ENCODE measurements at places on chromosomes 7 and 10.

- DNase-seq: no peak
Observed at GRCh38 chr10:17062009-17062408, 67.6 kb downstream of the CUBN start.

DNA sequence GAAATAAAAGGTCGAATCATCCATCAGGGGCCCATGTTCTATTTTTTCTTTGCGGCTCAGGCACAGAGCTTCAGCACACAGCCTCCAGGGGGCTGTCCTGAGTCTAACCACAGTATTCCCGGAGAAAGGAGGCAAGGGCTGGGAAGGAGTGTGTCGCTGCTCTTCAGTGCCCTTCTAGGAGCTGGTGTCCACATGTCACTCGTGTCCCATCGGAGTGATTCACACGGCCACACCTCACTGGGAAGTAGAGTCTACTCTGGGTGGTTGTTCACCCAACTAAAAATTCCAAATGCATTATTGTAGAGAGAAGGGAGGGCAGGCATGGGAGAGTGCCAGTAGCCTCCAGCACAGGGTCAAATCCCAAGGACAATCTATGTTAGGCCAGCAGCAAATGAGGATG is 114.8 kb upstream of the LANCL2 start:
- no peak for DNase-seq

DNA sequence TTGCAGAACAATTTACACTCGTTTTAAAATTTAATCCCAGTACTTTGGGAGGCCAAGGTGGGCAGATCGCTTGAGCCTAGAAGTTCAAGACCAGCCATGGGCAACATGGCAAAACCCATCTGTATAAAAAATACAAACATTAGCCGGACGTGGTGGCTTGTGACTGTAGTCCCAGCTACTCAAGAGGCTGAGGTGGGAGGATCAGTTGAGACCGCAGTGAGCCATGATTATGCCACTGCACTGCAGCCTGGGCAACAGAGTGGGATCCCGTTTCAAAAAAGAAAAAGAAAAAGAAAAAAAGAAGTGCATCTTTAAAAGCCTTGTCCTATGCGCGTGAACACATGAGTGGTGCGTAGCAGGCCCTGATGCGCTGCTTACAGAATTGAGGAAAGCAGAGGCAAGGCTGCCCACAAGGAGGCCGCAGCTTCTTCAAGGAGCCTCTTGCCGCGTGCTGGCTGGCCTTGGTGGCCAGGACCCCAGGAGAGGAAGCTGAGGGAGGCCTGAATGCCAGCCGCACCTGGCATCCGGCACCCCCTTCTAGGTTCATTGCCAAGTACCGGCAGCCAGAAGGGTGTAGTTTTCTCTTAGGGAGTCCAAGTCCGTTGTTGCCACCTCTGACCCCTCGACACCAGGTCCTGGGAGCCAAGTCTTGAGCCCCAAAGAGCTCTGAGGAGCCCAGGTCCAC is 124.5 kb downstream of the UBE2H start:
- DNase-seq: peak; percentile 6

GRCh38 chr10:52858722-52859121 is 86.1 kb upstream of the MBL2 start:
- no peak for DNase-seq

DNA sequence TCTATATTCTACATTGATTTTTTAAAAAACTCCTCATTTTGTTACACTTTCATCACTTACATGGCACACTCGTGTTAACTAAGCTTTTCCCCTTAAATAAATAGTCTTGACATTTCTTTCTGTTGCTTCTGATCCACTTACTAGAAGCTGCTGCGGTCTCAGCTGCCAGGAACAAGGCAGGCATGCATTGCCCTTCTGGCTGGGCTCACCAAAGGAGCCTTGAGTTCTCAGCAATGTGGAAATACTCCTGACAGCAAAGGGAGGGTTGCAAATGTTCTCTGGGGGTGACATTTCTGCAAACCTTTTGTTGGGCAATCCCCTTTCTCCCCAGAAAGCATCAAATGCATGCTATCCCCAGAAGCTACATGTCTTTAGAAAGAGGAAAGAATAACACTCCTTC is 350.1 kb downstream of the PRPF18 start:
- DNase-seq: no peak

GRCh38 chr10:74924251-74924963 is 98.0 kb downstream of the KAT6B start:
- DNase-seq: no peak

DNA sequence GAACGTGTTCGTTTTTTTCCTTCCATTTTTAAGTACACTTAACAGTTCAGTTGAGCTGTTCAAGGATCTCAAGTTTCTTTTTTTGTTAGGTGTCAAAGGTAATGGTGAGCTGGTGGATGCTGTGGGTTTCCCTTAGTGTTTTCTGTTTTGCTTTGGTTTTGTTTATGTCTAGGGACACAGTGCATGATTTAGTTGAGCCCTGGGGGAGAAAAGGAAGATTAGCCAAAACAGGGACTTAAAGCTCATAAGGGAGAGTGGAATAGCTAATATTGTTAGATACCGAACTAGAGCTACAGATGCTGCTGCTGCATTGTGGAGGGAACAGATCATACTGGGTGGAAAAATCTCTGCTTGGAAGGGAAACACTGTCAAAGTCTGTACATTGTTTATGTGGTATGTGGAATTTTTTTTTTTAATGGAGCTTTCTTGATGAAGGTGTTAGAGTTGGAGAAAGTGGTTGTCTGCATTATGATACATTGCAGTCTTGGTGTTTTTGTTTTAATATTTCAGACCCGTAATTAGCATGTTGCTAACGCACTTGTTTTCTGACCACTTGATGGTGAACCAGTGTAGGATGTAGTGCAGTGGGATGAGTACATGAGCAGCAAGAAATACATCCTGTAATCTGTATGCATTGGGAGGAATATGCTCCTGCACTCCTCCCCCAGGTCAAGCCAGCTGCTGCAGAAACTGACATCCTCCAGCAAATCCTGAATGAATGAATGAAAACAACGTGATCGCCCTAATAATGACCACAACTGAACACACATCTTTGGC is 2.1 kb downstream of the GLCCI1 start:
- DNase-seq: no peak

DNA sequence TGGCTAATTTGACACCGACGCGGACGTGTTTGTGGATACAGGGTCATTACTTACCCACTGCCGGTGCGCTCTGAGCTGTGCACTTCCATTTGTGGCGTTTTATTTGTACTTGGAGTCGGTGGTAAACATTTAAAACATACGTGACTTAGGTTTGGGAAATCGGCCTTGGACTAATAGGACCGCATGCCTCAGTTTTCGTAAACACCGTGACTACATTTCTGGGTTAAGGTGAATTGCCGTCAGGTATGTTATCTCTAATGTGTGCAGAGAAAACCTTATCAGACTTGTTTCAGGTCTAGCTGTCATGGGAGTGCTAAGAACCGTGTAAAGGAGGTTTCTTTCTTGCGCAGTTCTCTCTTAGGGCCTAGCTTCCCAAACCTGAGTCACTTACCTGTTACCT is 51.7 kb upstream of the NCF1 start:
- no peak for DNase-seq

GRCh38 chr7:17401791-17402627 is 103.6 kb downstream of the AHR start:
- DNase-seq: peak; percentile 45

DNA sequence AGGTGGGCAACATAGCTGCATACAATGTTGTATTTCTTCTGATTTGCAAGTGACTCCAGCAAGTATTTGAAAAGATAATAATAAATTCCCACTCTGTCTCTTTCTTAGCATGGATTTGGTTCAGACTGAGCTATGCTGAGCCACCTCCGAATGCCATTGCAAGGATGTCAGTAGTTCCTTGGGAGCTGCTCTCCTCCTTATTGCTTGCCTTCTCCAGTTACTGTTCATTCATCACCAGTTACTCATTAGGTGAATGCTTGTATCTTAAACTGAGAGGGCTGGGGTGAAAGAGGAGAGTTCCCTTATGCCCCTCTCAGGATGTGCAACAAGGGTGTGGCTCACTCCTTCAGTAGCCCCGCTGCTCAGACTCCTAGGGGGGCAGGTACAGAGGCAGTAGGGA is 78.4 kb upstream of the PRKAR2B start:
- no peak for DNase-seq

DNA sequence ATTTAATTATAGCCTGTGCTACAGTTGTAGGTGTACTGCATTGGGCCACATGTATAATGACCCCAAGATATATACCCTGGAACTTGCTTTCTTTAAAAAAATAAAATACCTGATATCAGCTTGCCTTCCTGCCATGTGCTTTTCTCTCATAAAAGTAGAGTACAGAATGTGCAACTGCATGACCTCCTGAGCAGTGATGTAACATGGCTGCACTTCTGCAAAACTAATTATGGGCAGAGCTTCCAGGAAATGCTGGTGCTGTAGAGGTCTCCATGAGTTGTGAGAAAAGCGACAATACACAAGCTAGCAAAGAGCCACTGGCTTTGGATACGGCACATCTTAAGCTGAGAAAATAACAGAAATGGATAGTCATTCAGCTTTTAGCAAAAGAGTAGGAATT is 6.5 kb upstream of the ERLIN1 start:
- no peak for DNase-seq

DNA sequence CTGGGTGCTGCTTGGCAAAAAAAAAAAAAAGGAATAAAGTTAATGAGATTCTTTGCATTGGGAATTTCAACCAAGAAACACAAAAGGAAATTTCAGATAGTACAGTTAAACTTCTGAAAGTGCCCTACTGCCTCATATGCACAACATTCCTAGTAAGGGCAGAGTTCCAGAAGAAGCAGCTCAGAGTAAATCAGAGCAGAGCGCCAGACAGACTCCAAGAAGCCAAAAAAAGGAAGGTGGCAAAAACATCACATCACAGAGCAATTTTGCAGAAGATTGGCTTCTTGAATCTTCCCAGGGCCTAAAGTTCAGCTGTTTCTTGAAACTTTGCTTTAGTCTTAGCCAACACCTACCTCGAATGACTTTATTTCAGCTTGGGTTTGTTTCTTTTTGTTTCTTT is 544.1 kb downstream of the XPNPEP1 start:
- no peak for DNase-seq

- DNase-seq: no peak
Observed at GRCh38 chr10:3325954-3326750, 153.6 kb upstream of the PITRM1 start.

GRCh38 chr7:82740246-82740848 is 296.8 kb upstream of the CACNA2D1 start:
- DNase-seq: peak; percentile 13

GRCh38 chr7:29764227-29764626 is 42.1 kb upstream of the WIPF3 start:
- no peak for DNase-seq

GRCh38 chr10:108410236-108410635 is 1245.7 kb upstream of the SORCS1 start:
- DNase-seq: no peak

- DNase-seq: no peak
Observed at GRCh38 chr7:112280267-112280666, 73.8 kb downstream of the ZNF277 start.

DNA sequence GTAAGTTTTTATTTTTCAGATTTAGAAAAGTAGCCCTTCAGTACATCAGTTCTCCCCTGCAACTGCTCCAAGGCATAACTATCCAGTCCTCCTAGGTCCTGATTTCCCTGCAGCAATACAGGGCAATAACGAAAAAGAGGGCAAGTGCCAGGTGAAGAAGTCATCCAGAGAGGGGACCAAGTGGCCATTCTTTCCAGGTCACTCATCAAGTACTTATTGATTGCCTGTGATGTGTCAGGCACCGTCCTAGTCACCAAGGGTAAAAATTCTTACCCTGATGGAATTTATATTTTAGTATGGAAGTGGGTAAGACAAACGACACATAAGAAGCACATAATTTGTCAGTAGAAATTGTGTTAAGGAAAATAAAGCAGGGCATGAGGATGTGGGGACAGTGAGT is 67.1 kb upstream of the GSDME start:
- DNase-seq: no peak

- peak; percentile 59 for DNase-seq
Observed at GRCh38 chr10:119191881-119192280, 13.3 kb upstream of the PRDX3 start.

GRCh38 chr10:102731222-102731800 is 12.4 kb upstream of the WBP1L start:
- DNase-seq: no peak

DNA sequence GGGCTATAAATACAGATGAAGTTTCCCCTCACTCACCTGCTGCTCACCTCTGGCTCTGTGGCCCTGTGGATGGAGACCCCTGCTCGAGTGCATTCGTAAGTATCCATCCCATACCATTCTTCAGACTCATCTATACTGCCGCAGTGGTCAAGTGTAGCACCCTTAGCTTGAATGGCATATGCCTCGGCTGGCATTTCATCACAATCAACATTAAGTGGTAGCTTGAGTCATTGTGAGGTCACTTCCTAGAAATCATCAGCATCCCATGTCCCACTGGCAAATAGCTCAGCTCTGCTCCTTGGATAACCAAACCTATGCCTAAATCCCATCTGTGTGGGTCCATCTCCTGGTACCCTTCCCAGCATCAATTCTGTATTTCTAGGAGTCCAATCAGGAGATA is 38.2 kb downstream of the MDH2 start:
- no peak for DNase-seq

DNA sequence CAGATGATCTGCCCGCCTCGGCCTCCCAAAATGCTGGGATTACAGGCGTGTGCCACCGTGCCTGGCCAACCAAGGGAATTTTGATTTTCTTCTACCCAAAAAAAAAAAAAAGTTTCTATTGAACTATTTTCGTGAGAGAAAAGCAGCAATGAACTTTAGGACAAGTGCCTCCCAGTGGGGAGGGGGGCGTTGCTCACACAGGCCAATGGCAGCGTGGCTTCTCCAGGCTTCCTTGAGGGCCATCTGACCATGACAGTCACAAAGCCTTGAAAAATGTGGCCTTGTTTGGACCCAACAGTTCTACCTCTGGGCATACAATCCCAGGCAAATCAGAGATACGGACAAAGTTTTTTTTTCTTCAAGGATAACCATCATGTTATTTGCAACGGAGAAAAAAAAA is 56.0 kb downstream of the TNRC18 start:
- no peak for DNase-seq

DNA sequence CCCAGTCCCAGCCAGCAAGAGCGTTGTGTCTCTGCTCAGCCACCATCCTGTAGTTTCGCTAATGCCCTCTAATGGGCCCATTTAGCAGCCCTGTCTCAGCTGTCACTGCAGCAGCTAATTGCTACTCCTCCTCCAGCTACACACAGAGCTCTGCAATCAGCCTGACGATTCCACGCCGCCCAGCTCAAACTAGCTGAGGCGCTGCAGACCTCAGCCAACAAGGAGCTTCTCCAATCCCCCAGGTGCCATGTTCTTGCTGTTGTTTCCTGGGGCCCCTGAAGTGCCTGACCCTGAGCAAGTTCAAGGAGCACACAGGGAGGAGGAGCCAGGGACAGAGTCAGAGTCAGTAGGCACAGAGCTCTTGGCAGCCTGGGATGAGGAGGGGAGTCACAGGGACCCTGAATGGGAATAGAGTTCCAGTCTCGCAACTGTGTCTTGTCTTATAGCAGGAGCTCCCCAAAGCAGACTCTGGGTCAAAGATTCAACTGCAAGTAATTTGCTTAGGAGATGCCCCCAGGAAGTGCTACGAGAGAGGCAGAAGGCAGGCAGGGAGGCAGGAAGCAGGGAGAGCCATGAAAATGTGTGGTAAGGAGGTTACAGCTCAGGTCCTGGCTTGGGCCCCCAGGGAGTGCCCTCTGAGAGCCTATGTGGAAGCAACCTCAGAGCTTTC is 135.8 kb upstream of the UNC5B start:
- peak; percentile 5 for DNase-seq

All from activated CD4-positive, alpha-beta memory T cell treated with anti-CD3 and anti-CD28 coated beads for 36 hours (primary cell).